ENCODE measurements at places on chromosomes 5 and 9.

DNA sequence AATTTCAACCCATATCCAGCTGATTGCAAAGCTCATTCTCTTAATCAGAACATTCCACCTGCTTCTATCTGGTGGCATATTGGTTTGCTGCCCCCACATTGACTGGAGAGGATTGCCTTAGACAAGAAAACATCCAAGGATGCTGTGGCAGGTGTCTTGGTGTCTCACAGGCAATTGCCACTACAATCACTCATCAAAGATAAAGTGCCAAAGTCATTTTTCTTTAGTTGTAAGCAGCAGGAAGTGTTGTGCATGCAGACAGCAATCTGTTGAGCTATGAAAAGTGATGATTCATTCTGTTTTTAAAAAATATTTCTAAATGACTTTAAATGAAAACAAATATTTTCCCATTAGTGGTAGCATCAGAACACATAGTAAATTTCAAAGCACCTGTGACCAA is 53.9 kb downstream of the CDH6 start:
- no peak for DNase-seq

DNA sequence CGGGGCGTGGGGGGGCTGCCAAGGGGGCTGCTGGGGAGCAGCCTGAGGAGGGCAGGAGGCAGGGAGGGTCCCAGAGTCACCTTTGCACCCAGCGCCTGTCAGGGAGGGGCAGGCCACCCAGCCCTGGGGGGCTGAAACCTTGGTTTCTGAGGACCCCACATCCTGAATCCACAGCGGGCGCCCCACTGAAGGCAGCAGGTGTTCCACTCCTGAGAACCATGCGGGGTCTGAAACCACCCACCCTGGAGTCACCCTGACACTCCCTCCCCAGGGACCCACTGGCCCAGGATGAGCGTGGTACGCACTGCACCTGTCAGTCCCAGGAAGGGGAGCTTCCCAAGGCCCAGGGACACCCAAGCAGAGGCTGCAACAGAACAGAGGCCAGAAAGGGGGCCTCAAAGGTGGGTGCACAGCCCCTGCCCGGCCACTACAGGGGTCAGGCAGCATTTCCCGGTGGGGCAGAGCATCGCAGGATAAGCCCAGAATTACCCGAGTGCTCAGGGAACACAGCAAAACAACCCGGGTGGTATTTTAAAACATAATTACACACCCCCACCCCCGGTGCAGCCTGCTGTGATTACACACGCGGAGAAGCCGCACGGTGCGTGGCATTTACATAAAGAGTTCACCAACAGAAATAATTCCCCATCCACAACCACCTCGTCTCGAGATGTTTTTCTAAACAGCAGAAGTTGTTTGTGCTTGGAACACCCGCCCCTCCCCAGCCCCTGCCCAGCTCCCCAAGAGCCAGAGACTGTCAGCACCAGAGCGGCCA is 57.3 kb upstream of the UBAC1 start:
- DNase-seq, result no peak

DNA sequence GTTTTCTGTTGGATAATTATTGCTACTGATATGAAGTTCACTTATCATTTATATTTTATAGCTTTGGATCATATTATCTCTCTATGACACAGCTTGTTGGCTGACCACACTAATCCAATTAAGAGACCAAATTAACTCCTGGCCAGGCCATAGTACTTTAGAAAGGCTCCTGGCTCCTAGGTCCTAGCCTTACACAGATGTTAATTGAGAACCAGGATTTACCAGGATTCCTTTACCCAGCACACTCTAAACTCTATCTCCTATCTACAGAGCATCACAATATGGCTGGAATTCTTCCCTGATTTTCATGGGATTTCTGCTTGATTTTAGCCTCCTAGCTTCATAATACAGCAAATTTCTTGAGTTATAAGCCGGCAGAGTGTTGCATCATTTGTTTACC is 80.3 kb downstream of the SLCO6A1 start:
- DNase-seq, result no peak

- no peak for DNase-seq
Observed at GRCh38 chr9:21251190-21251589, 11.4 kb upstream of the IFNA14 start.

DNA sequence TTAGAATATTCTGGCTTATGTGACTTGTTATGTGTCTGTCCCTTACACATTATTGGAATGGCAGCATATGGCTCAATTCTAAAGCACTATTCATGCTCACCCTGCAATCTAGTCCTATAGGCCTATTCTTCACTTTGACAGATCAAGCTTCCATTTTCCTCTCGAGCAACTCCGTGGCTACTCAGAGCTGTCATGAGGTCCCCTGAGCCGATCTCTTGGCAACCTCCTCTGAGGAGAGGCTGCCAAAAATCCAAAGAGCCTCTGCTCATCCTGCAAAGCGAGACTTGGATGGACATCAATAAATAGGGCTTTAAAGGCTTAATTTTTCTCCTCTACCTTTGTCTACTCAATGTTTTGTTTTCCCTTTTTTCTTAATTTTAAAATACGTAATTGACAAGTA is 163.8 kb downstream of the GABRB2 start:
- no peak for DNase-seq

GRCh38 chr9:106172265-106172664 is 477.9 kb downstream of the TMEM38B start:
- no peak for DNase-seq

DNA sequence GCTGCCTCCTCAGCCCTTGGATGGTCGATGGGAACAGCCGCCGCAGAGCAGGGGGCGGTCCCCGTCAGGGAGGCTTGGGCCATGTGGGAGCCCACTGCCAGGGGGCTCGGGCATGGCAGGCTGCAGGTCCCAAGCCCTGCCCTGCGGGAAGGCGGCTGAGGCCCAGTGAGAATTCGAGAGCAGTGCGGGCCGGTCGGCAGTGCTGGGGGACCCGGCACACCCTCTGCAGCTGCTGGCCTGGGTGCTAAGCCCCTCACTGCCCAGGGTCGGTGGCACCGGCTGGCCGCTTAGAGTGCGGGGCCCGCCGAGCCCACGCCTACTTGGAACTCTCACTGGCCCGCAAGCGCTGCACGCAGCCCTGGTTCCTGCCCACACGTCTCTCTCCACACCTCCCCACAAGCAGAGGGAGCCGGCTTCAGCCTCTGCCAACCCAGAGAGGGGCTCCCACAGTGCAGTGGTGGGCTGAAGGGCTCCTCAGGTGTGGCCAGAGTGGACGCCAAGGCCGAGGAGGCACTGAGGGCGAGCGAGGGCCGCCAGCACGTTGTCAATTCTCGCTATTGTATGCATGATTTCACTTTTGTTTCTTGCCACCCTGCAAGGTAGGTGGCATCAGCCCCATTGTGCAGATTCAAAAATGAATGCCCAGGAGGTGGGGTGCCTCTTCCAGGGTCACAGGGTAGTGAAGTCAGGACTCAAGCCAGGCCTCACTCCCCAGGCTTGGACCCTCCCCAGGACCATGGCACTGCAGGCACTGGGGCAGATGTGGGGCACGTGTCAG is 48.6 kb downstream of the COL15A1 start:
- DNase-seq, result no peak
